ENCODE measurements at places on chromosomes 5 and 9. TPM values are rescaled to one million over a fixed set of nuclear protein-coding genes. Genes with fewer than 3 reads are reported as not detected.

CERCAM gene
- 38.8 TPM for total RNA-seq

FOXD4L5 gene
- total RNA-seq, result not detected

RPL37 gene
- 2,670 TPM for total RNA-seq

EIF4EBP3 gene
- 2.1 TPM for total RNA-seq

FXN gene
- 29.8 TPM for total RNA-seq

ARL14EPL gene
- 0.08 TPM for total RNA-seq

GCNT4 gene
- 0.43 TPM for total RNA-seq

BNC2 gene
- 4.1 TPM for total RNA-seq

LAMC3 gene
- 2.1 TPM for total RNA-seq

TERT gene
- 2.1 TPM for total RNA-seq

SHOC1 gene
- total RNA-seq, result not detected

ECM2 gene
- 0.24 TPM for total RNA-seq

FCN2 gene
- total RNA-seq, result not detected

GPR21 gene
- total RNA-seq, result not detected

GALNT12 gene
- 4.9 TPM for total RNA-seq

FOXD1 gene
- 17.4 TPM for total RNA-seq

RASEF gene
- total RNA-seq, result 9.2 TPM

PRELID2 gene
- total RNA-seq, result 9.1 TPM

INSL6 gene
- not detected for total RNA-seq

RNF145 gene
- 147 TPM for total RNA-seq

SLCO4C1 gene
- not detected for total RNA-seq

OSMR gene
- 72.5 TPM for total RNA-seq

HAPLN1 gene
- total RNA-seq, result not detected

MARCHF11 gene
- not detected for total RNA-seq

PDCD1LG2 gene
- total RNA-seq, result 0.46 TPM

Measured in A549 treated with CORT108297 at 1 μM for 4 hours (cell line).